ENCODE measurements at places on chromosomes 2 and 18. TPM values are rescaled to one million over a fixed set of nuclear protein-coding genes. Genes with fewer than 3 reads are reported as not detected.

OSR1 gene
- polyA plus RNA-seq = 11.3 TPM

UGT1A8 gene
- polyA plus RNA-seq = not detected

SDC1 gene
- 45.5 TPM for polyA plus RNA-seq

LINC00305 gene
- polyA plus RNA-seq = not detected

DNA sequence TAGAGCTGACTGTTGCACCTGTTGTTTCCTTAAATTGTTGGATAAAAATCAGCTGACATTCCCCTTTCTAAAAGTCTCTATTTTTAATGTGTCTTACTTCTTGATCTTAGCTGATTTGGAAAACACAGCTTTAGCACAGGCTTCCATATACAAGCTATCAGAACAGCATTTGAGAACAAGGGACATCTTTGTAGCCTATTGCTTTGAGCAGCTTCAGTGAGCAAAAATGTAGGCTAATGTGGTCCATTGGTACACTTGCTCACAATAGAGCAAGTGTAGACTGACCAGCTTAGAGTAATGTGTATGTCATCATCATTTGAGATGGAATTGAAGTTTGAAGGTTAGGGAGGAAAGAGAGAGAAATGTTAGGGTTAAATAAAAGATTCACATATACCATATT is 7.0 kb downstream of the INPP1 start:
- H3K27me3 ChIP-seq = no peaks in the 10 kb centered on the region
- H3K27ac ChIP-seq = no peak overlapping the region
- H3K4me1 ChIP-seq = no peaks in the 10 kb centered on the region
- DNase-seq = no peak
- H3K36me3 ChIP-seq = no peaks in the 10 kb centered on the region
- H3K4me3 ChIP-seq = no peak overlapping the region

All from fibroblast of lung (primary cell).